ENCODE measurements at places on chromosomes 1 and 21.
A peak's percentile ranks its signal among the peaks of the same experiment; 100 is the strongest.

DNA sequence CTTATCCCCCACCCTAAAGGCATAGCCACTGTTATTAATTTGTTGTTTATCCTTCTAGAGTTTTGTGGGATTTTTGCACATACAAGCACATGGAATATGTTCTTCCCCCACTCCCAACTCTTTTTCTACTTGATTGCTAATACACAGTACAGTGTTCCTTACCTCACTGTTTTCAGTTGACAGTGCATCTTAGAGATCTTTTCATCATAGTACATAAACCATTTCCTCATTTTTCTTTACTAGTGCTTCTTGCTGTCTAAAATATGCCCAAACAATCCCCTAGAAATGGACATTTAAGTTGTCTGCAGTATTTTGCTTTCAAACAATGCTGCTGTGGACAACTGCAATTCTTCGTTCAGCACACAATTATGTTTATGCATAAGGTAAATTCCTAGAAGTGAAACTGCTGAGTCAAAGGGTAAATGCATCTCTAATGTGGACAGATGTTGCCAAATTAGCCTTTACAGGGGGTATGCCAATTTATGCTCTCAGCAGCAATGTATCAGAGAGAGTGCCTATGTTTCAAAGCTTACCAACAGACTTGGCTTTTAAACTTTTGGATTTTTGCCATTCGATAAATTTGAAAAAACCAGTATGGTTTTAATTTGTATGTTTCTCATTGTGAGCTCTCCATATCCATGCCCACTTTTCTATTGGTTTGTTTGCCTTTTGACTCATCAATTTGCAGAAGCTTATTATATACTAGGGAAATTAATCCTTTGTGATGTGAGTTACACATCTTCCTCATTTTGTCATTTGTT lies 132.6 kb downstream of the MRPS6 start:
- no peak for DNase-seq

GRCh38 chr1:107357376-107357775 lies 216.5 kb downstream of the NTNG1 start:
- no peak for DNase-seq

- DNase-seq: no peak
Measured at GRCh38 chr1:182687361-182687760, 3.0 kb upstream of the RGS8 start.

GRCh38 chr1:22539510-22540118 lies 23.7 kb upstream of the EPHA8 start:
- no peak for DNase-seq

DNA sequence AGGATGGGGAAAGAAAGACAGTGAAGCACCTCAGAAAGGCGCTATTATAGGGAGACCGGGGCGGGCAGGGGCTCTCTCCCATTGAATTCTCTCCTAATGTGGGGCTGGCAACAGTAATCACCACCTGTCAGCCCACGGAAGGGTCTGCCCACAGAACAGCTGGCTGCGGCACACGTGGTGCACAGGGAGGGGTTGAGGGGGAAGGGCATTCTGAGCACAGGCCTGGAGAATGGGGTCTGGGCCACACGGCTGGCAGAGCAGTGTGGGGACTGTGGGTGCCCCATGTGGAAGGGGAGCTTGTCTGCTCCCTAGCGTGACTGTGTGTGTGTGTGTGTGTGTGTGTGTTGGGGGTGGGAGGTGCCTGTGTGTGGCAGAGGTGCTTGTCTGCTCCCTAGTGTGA lies 4.1 kb downstream of the OLFML3 start:
- DNase-seq: no peak

DNA sequence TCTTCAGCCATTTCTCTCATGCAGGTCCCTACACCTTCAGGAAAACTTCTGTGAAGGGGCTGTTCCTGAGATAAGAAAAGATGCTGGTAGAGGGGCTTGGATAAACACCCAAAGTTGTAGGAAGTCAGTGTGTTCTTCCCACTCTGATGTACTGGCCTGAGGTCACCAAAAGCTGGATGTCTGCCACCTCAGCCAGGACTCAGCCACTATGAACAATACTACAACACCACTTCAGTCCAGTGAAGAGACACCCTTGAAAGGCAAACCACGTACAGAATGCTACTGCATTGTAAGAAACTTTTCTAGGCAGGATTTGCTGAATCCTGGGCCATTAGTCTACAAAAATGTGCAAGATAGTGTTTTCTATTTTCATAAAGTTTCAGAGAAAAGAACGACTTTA lies 2.4 kb downstream of the PTPN14 start:
- DNase-seq: no peak

- DNase-seq: no peak
Measured at GRCh38 chr1:56147034-56147433, 432.3 kb downstream of the PLPP3 start.

DNA sequence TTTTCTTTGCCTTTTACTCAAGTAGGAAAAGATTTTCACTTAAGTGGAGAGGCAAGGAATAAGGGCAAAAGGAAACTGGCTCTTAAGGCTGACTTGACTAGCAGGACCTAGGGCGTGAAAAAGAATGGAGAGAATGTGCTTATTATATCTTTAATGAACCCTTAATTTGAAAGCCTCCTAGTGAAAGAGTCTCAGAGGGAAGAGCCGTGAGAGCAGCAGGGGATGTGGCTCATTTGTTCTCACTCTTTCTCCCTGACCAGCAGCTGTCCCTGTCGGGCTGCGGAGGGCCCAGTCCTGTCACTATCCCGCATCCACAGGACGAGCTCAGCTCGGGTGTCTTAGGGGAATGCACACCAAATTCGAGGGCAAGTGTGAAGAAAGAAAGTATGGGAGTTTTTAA lies 180.1 kb downstream of the EDEM3 start:
- DNase-seq: no peak

GRCh38 chr1:171420810-171421209 lies 64.5 kb upstream of the PRRC2C start:
- no peak for DNase-seq

DNA sequence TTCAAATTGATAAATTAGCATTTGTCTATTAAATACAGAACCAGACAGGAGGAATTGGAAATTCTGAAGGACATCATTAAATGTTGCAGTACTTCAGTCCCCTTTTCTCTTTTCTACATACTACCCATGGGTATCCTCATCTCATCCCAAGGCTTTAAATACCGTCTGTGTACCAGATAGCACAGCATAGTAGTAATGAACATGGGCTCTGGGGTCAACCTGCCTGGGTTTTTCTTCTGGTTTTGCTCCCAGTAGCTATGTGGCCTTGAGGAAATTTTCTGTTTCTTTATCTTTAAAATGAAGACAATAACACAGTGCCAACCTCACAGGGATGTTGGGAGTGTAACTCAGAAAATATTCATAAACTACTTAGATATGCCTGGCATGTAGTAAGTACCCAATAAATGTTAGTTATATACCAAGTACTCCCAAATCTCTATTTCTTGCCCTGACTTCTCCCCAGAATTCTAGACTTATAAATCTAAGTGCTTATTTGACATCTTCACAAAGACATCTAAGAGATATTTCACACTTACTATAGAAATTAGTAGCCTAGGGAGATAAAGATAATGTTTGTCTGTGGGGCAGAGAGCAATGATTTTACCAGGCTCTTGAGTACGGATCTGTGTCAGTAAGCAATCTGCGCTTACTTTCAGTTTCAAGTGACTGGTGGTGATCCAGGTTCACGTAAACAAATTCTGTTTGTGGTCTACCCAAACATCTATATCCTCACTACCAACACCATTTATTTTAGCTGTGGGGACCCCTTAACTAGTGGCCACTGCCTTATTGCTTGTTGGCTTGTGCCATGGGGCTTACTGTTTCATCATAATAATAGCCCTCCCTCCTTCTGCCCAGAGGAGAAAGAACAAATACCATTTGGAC lies 37.3 kb downstream of the VANGL2 start:
- no peak for DNase-seq

DNA sequence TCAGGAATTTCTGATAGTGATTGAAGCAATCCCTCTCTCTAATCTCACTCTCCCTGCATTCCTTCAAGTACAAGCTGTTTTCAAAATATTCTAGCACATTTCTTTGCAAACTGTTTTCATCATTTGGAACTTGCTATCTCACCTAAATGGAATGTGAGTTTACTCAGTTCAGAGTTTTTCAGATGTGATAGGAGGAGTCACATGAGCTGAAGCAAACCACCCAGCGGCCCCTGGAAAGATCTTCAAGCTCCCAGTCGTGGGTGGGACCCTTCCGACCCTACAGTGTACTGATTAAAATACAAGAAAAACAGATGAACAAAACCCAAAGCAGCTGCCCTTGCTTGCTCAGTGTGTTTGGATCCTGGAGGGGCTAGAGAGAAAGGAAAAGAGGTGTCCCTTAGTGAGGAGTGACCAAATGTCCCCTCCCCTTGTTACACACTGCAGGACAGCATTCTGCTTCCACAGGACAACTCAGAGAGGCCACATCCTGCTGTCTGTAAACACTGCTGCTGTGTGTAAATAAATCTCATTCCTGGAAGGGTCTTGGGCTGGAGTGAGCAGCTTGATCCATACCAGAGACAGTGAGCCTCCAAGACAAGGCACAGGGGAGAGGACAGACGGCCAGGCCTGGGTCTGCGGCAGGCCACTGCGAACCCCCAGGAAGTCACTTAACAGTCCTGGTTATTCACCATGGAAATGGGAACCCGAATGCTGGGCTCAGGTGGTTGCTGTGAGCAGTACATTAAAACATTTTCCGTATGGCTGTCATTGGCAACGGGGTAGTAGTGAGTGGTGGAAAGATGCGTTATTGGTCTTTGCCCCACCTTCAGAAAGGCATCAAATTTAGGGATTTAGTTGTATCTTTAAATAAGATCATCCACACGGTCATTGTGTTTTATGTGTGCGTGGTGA lies 229.2 kb downstream of the RHOU start:
- DNase-seq: no peak

DNA sequence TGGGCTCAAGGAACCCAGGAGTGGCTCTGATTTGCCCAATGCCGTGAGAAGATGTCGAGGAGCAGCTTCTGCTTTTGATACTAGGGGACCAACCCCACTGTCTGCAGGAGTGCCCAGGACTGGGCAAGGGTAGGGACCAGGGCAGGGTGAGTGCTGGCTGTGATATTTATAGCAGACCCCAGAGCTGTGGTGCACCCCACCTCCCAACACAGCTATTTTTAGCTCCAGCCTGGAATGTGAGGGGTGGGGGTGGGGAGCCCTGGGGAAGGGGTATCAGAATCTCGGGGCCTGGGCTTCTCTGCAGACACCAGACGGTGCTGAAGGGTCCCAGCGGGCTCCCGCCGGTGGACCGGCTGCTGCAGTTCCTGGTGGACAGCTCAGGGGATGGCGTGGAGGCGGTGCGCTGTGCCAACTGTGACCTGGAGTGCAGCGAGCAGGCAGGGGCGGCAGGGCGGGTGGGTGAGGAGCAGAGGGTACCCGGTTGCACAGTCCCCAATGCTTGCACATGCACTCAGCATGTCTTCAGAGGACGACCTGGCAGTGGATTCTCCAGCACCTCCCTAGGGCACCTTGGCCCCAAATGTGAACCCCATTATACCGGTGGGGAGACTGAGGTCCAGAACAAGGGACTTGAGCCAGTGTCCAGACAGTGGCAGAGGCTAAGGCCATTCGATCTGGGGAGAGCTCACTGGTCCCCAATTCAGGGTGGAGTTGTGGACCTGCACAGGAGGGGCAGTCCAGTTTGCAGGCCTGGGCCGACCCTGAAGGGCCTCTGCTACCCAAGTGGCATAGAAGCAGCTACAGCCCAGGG lies 1.4 kb downstream of the RNF207 start:
- no peak for DNase-seq

GRCh38 chr1:60402216-60402615 lies 328.6 kb upstream of the C1orf87 start:
- DNase-seq: no peak

- DNase-seq: peak; percentile 40
Measured at GRCh38 chr1:84781946-84782771, 91.9 kb upstream of the SSX2IP start.

- no peak for DNase-seq
Measured at GRCh38 chr1:100606438-100606837, 68.5 kb downstream of the GPR88 start.

DNA sequence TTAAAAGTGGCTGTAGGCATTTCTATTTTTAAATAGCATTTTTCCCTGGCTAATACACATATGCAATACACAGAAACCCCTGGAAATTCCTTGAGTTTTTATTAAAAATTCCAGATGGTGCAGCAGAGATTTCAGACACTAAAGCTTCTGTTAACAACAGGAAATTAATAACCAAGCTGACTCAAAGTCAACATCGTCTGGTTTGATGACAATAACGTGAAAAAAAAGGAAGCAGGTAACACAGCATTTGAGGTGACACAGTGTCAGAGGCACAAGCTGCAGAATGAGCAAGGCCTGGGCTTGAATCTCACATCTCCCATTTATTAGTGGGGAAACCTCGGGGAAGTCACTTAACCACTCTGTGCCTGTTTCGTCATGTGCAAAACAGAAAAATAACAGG lies 64.6 kb upstream of the GJB5 start:
- DNase-seq: no peak

DNA sequence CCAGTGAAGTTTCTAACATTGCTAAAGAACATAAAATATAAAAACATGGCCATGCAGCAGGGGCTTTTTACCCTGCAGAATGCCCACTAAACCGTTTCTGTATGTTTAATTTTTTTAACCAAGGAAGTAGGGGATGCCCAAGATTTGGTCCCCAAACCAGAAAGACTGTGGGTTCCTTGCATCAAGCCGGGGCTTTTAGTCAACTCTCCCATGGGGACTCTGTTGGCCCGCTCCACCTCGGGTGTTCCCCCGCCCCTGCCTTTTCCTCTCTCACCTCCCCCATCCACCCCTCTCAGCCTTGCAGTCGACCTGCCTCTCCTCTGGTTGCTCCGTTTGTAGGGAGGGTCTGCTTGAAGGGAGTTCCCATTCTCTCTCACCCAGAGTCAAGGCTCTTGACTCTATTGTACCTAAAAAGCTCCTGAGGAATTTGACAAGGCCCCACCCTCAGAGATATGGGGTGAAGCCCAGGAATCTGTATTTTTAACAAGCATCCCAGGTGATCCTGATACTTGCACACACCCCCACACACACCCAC lies 117.5 kb downstream of the TOMM20 start:
- DNase-seq: peak; percentile 65
